ENCODE measurements at places on chromosomes 6 and 20.

GRCh38 chr20:19272976-19273654 is 60.7 kb downstream of the SLC24A3 start:
- DNase-seq = no peak

GRCh38 chr6:41840326-41840725 is 52.8 kb downstream of the TOMM6 start:
- no peak for DNase-seq

- DNase-seq = peak; percentile 41
Measured at GRCh38 chr6:125022391-125022989, 60.3 kb downstream of the RNF217 start.

DNA sequence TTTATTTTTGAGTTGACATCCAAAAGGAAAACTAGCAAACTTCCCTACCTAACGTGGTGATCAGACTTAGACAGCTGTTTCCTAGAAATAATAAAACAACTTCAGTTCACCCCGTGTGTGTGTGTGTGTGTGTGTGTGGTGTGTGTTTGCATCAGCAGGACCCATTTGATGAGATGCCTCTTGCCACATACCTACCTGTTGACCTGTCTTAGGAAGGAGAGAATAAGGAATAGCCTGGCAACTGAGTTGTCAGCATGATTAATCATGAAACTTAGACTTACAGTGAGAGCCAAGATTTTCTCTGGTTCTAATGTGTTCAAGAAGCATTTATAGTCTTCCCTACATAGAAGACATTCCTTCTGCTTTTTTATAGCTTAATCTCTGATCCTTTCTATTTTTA is 16.1 kb upstream of the PBOV1 start:
- no peak for DNase-seq

DNA sequence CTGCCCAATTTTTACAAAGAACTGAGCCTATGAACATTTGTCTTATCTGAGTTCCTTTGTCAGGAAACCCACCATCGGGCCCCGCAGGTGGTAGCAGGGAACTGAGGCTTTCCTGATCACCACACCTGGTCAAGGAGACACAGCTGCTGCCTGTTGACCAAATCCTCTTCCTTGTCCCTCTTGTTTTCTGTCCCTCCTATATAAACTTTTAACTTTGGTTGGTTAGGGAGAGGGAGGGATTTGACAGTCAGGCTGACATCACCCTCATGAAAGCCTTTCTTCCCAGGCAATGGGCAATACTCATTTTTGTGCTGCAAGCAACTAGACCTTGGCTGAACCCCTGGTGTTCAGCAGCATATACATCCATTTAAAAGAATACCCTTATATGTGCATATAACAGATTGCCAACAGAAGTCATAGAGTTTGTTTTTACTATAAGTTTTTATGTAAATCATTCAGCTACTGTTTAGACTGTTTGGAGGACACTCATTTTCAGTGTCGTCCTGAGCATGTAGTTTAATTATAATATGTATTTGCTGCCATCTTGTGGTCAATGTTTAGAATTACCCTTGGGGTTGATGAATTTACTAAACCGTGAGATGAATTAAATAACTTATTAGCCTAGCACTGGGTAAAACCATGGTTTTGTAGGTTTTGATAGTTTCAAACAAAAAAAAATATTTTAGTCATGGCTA is 17.0 kb downstream of the CRISP1 start:
- DNase-seq = peak; percentile 73

DNA sequence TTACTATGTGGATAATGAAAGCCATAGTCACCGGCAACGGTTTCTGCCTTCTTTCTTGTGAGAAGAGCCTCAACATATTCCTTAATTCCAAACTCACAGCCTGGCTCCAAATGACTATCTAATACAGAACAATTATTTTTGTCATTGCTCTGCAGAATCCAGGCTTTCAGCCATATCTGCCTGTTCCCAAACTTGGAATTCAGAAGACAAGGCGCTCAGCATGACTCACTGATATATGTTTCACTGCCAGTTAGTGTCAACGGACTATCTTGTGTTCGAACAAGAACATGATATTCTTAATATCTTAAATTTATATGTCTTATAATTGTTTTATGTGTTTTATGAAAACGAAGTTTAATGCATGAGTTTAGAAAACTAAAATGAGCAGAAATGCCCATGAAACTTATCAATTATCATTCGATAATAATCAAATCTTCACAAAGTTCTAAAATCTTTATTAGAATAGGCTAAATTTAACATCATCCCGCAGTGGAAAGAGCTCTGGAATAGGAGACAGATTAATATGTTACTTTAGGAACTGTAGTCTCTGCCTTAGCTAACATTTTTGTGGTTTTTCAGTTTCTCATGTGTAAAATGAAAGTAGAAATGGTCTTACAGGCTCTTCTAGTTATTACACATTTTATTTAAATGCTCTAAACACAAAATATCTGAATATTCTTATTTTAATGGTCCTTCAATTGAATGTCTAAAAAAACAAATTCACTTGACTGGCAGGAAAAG is 669.3 kb upstream of the GJE1 start:
- DNase-seq = no peak

DNA sequence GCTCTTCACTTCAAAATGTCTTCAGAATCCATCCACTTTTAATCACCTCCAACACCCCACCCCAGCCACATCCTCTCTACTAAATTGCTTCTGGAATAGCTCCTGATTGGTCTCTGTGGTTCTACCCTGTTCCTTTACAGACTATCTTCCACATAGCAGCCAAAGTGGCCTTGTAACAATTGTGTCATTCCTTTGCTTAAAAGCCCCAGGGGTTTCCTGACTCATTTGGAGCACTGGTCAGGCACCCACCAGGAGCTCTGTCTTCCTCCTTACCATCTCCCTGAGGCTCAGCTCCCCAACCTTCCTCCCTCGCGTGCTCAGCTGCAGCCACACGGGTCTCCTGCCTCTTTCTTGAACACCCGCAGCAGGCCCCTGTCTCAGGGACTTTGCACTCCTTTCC is 126.8 kb downstream of the HIVEP1 start:
- no peak for DNase-seq

DNA sequence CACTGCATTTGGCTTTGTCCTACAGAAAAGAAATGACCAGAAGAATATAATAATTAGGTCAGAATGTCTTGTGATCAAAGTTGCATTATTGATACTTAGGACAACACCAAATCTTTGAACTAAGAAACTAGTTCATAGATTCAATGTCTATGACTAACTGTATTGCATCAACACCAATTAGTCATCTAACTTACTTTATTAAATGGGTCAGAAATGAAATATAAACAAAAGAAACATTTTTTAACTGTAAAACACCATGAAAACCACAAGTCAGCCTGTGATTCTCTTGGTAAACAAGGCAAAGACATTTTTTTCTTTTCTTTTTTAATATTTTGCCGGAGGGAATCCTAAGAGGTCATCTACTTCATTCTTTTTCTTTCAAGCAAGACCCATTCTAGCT is 114.1 kb upstream of the HDDC2 start:
- DNase-seq = no peak

DNA sequence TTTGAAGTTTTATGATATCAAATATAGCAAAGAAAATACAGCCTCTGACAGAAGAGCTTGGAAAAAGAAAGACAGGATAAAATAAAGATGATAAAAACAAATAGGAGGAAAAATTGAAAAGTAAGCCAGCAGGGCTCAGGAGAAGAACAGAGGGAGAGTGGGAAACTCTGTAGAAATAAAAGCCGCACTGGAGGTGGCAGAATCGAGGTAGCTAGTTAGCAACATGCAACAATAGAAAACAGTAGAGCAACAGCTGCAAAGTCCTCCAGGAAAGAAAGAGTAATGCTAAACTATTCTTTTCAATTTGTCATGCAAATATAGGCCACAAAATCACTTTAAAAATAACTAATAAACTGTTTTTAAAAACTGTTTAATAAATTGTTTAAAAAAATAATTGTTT is 28.8 kb downstream of the HBS1L start:
- no peak for DNase-seq

- DNase-seq = peak; percentile 73
Measured at GRCh38 chr6:35486005-35486925, 10.6 kb downstream of the TEAD3 start.

DNA sequence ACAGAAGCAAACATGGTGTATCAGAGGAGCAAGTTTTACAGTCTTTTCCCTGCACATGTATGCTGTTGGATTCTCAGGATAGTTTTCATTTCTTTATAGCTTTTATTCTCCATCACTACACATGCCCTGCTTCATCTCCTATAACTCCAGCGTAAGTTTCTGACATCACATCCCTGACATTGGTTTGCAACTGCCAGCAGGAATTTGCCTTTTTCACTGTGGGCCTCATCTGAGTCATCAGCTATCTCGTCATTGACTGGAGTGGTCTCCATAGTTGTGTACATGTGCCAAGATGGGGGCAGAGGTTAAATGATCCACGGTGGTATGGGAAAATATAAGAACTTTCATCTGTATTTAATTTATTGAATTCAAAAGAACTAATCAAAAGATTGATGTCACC is 96.7 kb downstream of the SLX4IP start:
- no peak for DNase-seq

DNA sequence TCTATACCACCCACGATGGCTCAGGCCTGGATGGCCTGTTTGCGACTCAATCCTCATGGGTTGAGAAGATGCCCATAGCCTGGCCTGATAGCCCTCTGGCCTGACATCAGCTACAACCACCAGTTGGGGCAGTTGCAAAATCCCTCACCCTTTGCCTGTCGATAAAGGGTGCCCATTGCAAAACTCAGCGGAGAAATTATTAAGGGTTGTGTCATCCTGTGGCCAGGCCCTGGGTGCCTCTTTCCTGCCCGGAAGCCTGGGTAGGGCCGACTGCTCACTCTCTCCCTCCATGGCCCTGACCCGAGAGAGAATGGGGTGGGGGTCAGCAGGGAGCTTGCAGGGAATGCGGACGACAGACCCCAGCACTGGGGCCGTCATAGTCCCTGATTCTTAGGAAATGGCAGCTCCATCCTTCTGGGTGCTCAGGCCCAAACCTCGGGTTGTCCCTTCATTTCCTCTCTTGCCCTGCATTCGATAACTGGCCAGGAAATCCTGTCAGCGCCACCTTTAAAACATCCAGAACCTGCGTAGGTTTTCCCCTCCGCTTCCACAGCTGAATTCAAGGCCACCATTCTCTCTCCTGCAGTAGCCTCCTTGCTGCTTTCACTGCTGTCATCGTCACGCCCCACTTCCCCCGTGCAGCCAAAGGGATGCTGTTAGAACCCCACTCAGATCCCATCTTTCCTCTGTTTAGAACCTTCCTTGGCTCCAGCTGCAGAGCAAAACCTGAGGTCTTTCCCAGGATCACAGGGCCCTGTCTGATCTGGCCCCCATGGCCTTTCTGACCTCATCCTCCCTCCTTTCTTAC is 31.1 kb downstream of the CEBPB start:
- no peak for DNase-seq

GRCh38 chr6:44253307-44254101 is 3.8 kb downstream of the SLC35B2 start:
- no peak for DNase-seq

DNA sequence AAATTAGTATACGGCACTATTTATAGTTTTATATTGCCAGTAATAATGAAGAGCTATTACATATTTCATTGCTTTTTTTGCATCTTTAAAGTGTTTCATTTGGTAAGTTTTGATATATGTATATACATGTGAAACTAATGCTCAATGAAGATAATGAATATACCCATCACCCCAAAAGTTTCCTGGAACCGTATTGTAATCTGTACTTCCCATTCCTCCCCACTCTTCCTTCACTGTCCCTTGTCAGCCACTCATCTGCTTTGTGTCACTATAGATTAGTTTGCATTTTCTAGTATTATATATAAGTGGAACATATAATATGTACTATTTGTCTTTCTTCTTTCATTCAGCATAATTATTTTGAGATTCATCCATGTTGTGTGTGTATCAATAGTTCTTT is 10.3 kb upstream of the TBC1D32 start:
- DNase-seq = no peak

GRCh38 chr20:41619360-41620100 is 1.4 kb upstream of the CHD6 start:
- DNase-seq = peak; percentile 22

GRCh38 chr20:3276680-3277015 is 37.7 kb upstream of the SLC4A11 start:
- peak; percentile 18 for DNase-seq

- DNase-seq = no peak
Measured at GRCh38 chr6:68237205-68237604, 397.9 kb upstream of the ADGRB3 start.

DNA sequence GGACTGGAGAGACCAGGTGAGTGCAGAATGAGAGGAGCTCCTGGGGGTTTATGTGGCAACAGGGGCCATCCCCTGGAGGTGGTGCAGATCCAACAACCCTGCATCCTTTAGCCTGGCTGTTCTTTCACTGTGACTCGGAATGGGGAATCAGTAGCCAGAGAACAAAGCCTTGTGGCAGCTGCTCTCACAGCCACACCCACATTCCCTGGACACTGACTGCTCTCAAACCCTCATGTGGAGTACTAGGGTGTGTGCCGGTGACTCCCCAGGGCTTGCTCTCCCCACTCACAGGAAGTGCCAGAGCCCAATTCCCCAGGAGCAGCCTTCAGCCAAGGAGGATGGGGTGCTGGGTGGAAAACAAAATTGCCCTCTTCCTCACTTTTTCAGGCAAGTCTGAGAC is 30.2 kb upstream of the GGTLC1 start:
- peak; percentile 29 for DNase-seq

DNA sequence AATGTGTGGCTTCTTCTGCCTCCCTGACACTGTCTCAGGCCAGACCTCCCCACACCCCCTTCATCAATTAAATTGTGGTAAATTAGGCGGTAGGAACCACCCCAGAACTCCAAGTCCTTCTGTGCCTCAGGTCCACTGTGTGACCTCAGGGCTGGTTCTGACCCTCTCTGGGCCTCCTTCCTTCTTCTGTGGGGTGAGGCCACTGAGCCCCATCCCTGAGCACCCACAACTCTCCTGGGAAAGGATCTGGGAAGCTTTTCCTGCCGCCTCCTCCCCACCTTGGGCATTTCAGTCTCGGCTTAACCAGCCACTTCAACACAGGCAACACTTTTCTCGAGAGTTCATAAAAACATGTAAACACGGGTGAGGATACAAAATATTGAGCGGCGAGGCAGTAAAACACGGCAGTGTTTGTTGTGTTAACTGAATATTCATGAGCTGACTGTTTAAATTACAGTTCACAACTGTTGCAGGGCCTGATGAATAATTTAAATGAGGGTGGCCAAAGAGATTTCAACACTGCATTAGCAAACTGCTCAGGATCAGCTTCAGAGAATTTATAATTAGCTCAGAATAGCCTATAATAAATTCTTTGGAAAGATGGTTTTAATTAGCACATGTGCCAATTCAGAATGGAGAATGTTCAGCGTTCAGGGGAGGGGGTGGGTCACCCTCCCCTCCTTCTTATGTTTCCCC is 112.1 kb downstream of the TOX2 start:
- DNase-seq = peak; percentile 21

Data from tongue (tissue), 3 donors.